ENCODE measurements at places on chromosomes 5 and 9. TPM values are rescaled to one million over a fixed set of nuclear protein-coding genes. Genes with fewer than 3 reads are reported as not detected.

IL3 gene
- not detected for total RNA-seq

SLCO6A1 gene
- total RNA-seq: 0.69 TPM

SLC34A1 gene
- not detected for total RNA-seq

PHF24 gene
- total RNA-seq: 0.47 TPM

SPINK6 gene
- not detected for total RNA-seq

NUDT2 gene
- total RNA-seq: 39.3 TPM

TXNDC8 gene
- not detected for total RNA-seq

LURAP1L gene
- 13.3 TPM for total RNA-seq

ECSCR gene
- total RNA-seq: not detected

PTGES gene
- total RNA-seq: 17.2 TPM

LCN6 gene
- not detected for total RNA-seq

C6 gene
- 0.37 TPM for total RNA-seq

CCNO gene
- total RNA-seq: 12.1 TPM

ORM2 gene
- 0.59 TPM for total RNA-seq

Data from HCT116 (cell line).